AG08396 (cell line): ENCODE measurements at places on chromosomes 1 and 21.

- DNase-seq = peak; percentile 34
These were observed 169.9 kb downstream of the LRRC7 start for GRCh38 chr1:69737527-69738185.

- no peak for DNase-seq
These were observed 557.2 kb upstream of the BEND5 start for GRCh38 chr1:49333906-49334305.

DNA sequence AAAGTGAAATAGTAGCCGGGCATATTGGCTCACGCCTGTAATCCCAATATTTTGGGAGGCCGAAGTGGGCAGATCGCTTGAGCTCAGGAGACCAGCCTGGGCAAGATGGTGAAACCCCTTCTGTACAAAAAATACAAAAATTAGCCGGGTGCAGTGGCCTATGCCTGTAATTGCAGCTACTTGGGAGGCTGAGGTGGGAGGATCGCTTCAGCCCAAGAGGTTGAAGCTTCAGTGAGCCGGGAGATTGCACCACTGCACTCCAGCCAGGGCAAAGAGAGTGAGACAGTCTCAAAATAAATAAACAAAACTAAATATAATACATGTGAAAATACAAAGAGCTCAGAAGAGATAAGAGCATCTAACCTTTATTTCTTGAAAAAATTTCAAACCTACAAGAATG is 2.3 kb upstream of the MSTO1 start:
- DNase-seq = no peak

DNA sequence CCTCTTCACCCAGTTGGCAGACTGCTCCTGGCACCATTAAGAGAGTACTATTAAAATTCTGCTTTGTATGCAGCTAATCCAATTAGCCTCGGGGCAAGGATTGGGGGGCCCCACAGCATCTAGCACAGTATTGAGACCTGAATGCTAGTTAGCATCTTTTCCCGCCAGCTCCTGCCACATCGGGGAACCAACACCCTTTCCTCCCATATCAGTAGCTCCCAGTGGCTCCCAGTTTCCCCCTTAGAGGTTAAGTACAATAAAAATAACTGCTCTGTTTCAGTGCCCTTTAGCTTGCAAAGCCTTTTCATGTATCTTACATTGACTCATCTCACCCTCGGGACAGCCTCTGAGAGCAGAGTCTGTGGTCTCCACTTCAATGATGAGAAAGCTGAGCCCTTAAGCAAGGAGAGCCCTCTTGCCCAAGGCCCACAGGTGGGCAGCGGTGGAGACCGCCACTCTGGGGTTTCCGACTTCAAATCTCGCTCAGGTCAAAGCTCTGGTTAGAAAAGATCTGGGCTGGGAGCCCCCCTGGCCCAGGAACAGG is 4.2 kb upstream of the PMVK start:
- no peak for DNase-seq

DNA sequence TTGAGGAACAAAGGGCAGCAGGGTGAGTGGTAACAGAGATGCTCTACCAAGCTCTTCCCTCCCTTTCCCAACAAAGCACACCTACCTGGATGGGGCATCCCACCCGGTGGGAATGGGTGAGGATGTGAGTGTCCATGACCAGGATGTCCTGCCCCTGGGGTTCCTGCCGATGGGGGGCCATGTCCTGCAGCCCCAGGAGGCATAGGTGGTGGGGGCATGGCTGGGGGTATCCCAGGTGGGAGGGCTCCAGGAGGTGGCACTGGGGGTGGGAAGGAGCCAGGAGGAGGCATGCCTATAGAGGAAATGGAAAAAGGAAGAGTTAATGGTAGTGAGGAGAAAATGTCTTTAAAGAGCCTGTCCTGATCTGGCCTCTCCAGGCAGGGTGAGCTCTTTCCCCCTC is 1.9 kb downstream of the SF3B4 start:
- no peak for DNase-seq
